GM12892 (cell line): ENCODE measurements at places on chromosomes 3 and 15.

DNA sequence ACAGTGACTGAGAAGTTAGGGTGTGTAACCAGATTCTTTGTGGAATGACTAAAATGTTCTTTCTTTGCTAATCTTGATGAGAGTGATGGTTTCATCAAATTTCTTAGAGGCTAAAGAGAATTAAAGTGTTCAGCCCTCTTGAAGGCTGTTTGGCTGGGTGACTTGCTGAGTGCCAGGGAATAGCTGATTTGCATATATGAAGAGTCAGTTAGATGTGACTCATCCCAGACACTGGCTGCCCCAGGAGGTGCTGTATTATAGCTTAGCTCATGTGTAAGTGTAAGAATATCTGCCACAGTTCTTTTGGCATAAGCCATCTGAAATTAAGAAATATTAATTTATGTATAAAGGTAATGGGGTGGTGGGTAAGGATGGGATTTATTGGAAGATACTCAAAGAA is 535.1 kb downstream of the NLGN1 start:
- DNase-seq, result no peak

GRCh38 chr3:100465892-100466777 is 26.3 kb upstream of the TMEM45A start:
- DNase-seq, result no peak

DNA sequence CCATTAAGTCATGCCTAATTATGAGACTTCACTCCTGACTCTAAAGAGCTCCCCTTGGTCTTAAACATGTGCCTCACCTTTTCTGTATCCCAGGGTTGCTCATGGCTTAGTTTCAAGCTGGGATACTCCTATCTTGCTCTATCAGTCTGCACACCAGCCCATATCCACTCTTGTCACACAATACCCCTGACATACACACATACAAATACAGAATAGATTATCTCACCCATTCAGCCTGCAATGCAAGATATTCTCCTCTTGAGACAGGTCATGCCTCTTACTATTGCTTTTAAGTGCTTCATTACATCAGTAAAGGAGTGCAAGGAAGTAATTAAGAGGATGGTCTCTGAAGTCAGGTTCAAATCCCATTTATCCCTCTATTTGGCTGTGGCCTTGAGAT is 587.3 kb downstream of the IGSF11 start:
- DNase-seq, result no peak

DNA sequence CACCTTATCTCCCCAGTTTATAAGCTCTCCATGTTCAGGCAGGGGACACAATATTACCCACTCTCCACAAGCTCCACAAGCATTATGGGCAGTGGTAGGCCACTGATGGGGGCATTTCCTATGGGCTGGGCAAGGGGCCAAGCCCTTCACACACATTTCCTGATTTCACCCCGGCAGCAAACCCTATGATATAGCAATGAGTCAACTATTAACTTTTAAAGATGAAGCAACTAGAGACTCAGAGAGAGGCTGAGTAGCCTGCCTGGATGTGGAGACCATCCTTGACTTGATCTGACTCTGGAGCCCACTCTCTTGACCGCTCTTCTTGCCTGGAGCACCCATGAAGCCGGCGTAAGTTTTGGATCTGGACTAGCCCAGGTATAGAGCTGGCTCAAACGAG is 27.4 kb downstream of the FOXL2NB start:
- DNase-seq, result no peak
